NB4 (cell line): ENCODE measurements at places on chromosomes 16 and 17.
A peak's percentile ranks its signal among the peaks of the same experiment; 100 is the strongest.

DNA sequence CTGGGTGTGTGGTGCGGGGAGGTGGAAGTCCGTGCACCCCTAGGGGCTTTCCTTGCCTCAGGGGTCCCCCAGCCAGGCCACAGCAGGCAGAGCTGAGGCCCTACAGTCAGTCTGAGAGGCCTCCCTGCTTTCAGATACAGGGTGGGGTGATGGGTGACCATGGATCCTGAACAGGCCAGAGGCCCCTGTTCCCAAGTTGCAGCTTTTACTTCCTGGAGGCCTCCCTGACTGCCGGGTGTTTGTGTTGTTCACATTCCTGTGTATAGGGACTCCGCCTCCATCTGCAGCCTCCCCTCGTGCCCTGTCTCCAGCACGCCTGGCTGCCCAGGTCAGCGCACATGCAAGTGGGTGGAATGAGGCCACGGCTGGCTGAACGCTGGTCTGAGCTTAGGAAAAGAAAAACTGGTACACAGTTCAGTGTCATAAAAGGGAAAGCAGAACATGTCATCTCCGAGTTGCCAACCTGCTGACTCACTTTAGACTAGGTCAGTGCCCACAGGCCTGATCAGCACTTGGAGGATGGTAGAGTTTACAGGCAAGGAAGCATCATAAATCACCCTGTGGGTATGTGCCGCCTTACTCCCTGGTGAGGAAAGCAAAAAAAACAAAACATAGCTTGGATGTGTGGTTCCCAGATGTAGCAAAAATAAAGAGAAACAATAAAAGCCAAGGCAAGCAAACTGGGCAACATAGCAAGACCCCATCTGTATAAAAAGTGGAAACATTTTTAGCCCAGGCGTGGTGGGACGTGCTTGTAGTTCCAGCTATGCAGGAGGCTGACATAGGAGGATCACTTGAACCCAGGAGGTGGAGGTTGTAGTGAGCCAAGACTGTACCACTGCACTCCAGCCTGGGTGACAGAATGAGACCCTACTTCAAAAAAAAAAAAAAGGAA is 6.2 kb upstream of the SLC7A6 start:
- peak; percentile 71 for DNase-seq

GRCh38 chr17:67312265-67312664 is 54.1 kb downstream of the PSMD12 start:
- DNase-seq, result no peak

DNA sequence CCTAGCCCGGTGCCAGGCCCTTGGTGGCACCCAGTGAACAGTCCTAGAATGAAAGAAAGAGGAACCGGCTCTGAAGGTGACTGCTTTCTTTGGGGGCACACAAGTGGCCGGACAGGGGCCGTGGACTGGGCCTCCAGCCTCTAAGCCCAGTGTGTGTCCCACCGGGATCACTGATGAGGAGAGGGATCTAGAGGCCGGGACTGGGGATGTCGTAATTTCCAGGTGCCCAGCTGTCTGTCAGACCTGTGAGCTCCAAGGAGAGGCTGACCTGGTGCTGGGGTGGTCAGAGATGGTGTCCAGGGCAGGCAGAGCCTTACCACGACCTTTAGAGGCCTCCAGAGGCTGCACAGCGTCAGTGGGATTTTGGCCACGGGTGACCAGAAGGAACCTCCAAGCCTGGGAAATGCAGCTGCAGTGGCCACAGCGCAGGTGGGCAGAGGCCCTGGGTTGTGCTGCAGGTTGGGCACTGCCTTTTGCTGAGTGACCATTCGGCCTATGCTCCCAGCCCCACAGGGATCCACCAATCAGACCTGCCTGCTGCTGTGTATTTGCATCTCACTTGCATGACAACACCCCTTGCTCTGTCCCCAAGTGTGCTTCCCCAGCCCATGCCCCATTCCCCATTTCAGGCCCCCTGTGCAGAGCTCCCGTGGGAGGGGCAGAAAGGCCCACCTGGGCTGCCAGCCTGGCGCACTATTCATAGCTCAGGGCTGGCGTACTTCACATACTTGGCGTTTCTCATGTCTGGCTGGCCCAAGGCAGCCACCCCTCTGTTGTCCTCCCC is 12.5 kb downstream of the ARHGAP23 start:
- no peak for DNase-seq

DNA sequence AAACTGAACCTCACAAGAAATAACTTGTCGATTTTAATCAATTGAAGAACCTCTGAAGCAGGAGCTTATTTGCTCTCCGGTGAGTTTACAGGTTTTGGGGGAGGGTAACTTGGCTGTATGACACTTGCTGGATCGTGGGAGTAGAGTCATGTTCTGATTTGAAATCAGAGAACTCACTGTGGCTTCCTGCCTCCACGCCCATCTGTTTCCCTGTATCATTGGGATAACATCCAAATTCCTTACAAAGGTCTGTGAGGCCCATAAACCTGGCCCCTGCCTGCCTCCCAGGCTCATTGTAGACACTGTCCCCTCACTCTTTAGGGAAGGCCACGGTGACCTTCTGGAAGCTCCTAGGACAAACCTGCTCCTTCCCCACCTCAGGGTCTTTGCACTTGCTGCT is 48.3 kb downstream of the C17orf67 start:
- DNase-seq, result no peak

DNA sequence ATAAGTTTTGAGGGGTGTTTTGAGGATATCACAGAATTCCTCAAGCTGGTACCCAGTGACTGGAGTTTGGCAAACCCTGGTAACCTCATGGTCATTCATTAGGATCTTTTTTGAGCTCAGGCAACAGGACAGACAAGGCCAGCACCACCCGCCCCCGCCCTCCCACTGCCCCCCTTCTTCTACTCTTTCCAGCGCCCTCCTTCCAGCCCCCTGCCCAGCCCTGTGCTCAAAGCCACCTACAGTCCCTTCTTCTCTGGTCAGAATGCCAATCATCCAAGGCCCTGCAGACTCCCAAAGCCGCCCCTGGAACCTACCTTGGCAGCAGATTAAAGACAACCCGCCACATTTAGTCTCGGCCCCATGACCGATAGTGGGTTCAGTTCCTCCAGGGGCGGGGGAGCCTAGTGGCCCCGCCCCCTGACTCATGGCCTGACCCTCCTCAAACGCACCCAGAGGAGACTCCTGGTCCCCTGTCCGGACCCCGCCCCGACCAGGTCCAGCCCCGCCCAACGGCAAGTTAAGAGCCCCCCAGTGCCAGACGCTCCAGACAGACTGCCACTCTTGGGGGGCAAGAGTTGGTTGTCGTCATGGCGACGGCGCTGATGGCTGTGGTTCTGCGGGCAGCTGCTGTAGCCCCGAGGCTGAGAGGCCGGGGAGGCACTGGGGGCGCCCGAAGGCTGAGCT is at the start of gene NAGS:
NAGS (plus strand) TSS at position 546 of the 684 bp plus-strand sequence; CDS start at position 588, 42 bp downstream.
- no peak for DNase-seq

DNA sequence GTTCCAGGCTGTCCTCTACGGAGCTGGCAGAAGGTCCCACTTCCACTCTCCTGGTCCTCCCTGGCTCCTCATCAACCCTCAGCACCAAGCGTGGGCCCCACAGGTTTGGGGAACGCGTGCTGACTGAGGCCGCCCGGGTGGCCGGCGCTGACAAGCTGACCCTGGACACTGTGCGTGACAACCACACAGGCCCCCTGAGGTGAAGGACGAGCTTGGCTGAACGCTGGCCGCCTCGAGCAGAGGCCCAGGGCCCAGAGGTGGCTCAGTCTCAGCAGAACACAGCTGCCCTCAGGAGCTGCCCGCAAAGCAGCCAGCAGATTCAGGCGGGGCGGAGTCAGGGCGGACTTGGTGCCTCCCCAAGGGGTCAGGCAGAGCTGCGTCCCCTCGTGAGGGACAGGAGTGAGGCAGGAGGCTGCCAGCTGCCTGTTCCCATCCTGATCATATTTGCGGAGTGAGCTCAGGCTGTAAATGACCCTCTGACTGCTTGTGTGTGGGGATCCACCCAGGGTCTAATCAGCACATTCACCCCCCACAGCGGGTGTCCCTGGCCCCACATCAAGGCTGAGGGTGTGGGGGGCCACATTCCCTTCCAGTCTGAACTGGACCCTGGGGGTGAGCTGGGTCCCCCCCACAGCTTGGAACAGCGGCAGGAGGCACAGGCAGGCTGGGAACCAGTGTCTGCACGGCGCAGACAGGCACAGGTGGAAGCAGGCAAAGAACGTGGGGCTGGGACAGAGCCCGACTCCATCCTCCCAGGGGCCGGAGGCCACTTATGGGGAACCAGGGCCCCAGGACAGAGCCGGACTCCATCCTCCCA is 105.1 kb upstream of the METRNL start:
- DNase-seq, result no peak
